CD8-positive, alpha-beta T cell (primary cell): ENCODE measurements at places on chromosomes 5 and 9. TPM values are rescaled to one million over a fixed set of nuclear protein-coding genes. Genes with fewer than 3 reads are reported as not detected.

- DNase-seq: no peak
Observed at GRCh38 chr9:21883642-21884041, 81.2 kb downstream of the MTAP start.

DNA sequence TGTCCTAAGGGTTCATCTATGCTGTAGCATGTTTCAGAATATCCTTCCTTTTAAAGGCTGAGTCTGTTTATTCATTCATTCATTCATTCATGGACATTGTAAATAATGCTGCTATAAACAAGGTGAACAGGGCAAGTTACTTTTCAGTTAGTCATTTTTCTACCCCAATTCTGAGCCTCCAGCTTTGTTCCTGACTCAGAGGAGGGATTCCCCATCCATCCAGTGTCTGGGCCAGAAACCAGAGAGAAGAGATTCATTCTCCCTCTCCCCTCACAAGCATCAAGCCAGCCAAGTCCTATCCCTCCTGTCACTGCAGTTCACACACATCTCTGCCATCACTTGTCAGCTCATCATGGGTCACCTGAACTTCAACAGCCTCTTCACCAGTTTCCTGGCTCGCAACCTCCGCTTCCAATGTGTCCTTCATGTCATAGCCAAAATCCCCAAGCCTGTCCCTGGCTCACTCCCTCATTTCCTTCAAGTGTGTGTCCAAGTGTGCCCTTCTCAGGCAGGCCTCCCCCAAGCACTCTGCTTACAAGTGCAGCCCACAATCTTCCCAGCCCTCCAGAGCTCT is 203.0 kb downstream of the TTLL11 start:
- DNase-seq: no peak

DNA sequence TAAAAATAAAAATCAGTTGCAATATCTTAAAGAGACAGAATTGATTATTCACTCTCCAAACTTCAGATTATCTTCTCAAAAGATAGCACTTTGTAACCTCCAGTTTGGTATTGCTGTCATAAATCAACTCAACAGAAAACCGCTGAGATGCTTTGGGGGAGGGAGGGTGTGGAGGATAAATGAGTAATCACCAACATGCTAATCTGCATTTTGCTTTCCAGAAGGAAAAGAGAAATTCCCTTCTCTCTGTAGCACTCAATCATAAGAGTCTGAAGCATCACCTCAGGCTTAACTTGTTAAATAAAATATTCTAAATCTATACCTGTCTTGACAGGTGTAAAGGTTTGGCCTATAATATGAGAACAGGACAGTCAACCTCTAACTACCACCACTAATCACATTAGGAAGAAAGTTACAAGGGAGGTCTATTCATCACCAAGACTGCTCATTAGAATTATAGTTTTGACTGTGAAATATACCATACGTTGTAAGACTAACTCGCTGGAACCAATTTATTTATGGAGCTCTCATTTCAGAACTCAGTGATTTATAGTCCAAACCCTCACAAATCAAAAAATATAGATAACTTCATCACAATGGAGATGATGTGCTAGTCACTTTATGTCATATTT is 89.0 kb downstream of the PIK3R1 start:
- DNase-seq: no peak

DNA sequence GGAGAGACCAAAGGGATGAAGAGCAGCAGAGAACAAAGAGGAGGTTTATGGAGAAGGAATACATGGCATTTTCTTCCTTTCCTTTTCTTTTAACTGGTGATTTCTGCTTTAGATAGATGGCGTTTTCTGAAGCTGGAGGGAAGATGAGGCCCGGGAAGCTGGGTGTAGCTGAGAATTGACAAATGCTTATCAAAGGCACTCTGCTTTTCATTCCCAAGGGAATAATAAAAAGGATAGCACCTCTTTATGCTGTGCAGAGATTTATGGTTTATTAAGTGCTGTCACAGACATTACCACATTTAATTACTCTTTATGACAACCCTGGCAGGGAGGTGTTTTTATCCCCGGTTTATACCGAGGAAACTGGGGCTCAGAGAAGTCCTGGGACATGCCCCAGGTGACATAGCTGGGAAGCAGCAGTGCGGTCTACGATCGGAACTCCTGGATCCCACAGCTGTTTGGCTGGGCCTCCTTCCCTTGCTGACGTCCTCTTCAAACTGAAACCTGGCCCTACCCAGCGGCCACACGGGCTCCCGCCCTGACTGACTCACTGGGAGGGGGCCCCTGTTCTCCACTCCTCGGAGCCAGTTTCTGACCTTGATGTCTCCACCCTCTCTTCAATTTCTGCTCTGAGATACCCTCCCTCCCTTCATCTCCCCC is 8.2 kb upstream of the EPB41L4B start:
- DNase-seq: no peak

DNA sequence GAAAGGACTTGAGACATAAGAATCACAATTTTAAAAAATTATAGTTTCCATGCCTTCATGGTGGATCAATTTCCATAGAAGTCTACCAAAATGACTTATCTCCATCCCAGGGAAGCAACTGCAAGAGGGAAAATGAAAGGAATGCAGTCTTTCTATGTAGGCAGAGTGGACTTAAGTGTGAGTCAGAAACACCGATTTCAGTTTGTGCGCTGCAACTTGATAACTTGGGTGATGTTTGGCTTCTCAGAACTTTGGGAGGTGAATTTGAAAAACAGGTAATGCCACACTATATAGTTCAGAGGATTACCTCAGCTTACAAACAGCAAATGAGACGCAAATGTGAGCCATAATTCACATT is 708 bp upstream of the CSNK1G3 start:
- no peak for DNase-seq

DNA sequence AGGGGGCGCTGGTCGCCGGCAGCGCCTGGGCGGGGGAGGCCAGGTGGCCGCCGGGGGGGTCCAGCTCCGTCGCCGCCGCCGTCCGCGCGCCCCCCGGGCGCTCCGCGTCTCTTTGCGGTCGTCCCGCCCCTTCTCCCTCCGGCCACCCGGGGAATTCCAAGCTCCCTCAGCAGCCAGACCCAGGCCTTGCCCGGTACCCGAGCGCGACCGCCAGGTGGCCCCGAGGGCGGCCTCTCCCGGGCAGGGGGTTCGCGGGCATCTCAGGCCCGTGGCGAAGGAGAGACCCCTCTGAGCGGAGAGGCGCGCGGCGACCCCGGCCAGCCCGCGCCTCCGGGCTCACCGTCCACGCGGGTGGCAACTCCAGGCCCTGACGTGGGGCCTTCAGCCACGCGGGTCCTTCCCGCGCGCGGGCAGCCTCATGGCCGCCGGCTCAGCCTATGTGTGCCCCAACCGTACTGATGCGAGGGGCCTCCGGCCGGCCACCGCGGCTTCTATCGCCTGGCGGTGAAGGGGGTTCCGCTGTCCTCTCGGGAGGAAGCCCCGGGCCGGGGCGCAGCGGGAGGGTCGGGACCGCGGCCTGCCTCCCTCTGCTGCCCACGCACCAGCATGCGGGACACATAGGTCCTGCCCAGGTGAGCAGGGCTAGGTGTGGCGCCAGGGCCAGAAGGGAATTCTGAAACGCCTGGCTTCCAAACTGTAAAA is 529 bp upstream of the NRARP start:
- DNase-seq: no peak

DNA sequence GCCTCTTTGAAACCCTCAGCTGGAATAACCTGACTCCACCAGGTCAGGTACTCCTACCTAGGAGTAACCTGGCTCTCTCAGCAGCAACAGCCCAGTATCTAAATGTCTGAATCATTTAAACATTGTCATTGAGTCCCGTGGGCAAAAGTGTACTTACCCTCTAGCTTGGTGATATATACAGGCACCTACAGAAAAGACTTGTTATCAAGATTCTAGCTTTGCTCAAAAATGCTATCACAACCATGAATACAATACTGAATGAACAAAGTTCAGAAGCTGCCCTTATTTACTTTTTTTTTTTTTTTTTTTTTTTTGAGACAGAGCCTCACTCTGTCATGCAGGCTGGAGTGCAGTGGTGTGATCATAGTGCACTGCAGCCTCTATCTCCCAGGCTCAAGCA is 268.2 kb downstream of the ZNF608 start:
- DNase-seq: no peak

DNA sequence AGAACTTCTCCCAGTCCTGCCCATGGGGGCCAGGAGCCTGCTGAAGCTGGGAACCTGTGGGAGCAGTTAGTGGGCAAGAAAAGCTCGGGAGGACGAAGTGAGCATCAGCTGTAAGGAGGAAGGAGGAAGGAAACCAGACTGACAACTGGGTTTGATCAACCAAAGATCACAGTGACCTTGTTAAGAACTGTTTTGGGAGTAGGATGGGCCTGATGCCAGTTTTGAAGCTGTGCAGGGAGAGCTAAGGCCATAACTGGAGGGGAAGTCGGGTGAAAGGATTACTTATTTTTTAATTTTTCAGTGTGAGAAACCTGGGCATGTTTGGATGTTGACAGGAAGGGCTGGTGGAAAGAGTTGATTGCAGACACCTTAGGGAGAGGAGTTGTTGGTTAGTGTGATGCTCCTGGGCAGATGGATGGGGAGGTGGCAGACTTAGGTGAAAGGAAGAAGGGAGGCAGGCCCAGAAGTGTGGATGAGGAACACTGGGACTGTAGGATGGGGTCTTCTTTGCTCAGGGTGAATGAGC is 58.3 kb upstream of the KLF4 start:
- no peak for DNase-seq

DNA sequence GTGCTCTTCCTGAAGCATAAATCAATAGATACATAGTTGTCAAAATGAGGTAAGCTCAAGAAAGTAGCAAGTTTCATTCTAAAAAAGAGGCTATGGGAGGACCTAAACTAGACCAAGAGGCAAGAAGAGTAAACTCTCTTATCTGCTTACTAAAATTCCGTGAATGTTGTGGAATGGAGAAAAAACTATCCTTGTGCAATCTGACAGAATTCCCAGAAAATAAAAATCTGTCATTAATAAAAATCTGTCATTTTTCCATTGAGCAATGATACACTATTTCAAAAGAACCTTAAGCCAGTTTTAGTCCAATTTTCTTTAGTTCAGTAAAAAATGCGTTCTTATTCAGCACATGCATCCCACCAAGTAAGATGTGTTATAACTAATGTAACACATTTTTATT is 15.9 kb upstream of the FANCC start:
- DNase-seq: no peak

- DNase-seq: no peak
Observed at GRCh38 chr5:52665559-52665958, 122.2 kb upstream of the ITGA1 start.

- DNase-seq: no peak
Observed at GRCh38 chr5:43001748-43002147, 38.4 kb downstream of the ANXA2R start.

- no peak for DNase-seq
Observed at GRCh38 chr5:14405267-14405666, 176.3 kb upstream of the OTULINL start.

GRCh38 chr9:70420441-70421271 is 6.2 kb upstream of the KLF9 start:
- peak; percentile 47 for DNase-seq

DNA sequence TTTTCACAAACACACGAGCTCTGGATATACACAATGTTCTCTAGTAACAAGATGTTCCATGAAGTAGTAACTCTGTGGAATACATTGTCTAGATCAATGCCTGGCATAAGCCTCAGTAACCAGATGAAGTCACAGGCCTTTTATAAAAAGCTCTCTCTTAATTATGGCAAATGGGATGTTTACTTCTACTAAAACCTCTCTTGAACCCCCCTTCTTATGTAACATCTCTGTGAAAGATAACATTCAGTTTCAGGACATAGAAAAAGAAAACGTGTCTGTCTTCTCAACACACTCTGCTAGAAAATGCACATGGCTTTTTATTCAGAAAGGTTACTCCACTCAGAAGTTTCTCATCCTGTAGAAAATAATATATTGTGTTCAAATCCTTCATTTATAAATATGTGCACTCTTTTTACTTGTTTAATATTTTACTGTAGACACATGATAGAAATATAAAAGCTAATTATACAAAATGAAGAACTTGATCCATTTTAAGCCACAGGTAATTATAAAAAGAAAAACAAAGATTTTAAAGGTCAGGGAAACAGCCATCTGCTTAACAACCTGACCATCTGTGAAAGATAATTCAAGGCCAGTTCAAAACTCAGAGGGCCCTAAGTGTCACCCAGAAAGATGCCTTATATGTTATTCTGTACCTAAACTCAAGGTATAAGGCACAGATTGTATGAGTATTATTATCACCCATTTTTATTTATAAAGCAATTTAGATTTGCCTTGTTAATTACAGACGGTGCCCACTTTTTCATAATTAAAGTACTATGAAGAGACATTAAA is 812.0 kb downstream of the CDH18 start:
- no peak for DNase-seq

GRCh38 chr5:179153921-179154345 is 93.8 kb downstream of the ZNF354C start:
- no peak for DNase-seq

- no peak for DNase-seq
Observed at GRCh38 chr9:131982671-131983239, 96.9 kb downstream of the MED27 start.

GRCh38 chr5:137605411-137605810 is 106.3 kb upstream of the SPOCK1 start:
- no peak for DNase-seq

GRCh38 chr5:162565-163337 is 28.5 kb upstream of the LRRC14B start:
- no peak for DNase-seq

DNA sequence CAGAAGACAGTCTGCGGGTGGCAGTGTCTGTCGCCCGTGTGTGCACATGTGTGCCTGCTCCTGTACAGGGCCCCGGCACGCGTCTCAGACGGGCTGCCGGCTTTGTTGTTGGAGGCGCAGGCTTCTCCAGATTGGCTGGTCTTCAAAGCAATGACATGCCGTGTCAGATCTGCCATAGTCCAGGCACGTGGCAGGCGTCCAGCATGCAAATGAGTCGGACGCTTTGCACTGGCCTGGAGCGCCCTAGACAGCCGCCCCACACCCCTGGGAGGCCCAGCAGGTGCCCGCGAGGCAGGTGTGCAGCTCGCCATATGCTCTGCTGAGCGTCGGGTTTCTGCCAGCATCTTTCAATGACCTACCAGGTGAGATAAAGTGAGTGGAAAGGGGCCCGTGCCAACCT is 71.5 kb downstream of the GADD45G start:
- DNase-seq: no peak

- no peak for DNase-seq
Observed at GRCh38 chr5:68740226-68740910, 353.4 kb upstream of the SLC30A5 start.

GRCh38 chr5:77778881-77779438 is 2.8 kb upstream of the TBCA start:
- no peak for DNase-seq

The PCDHGB3 gene
- total RNA-seq: 0.22 TPM

The ST6GALNAC6 gene
- total RNA-seq: 56.1 TPM

The CATSPER3 gene
- 0.39 TPM for total RNA-seq

The ARHGEF37 gene
- total RNA-seq: not detected

The RBM22 gene
- 125 TPM for total RNA-seq

The ZNF483 gene
- 21.3 TPM for total RNA-seq

The IFNA21 gene
- total RNA-seq: not detected
